ENCODE measurements at places on chromosomes 12 and 14.

- DNase-seq, result peak; percentile 20
Observed at GRCh38 chr12:13390381-13390861, 193.9 kb downstream of the EMP1 start.

DNA sequence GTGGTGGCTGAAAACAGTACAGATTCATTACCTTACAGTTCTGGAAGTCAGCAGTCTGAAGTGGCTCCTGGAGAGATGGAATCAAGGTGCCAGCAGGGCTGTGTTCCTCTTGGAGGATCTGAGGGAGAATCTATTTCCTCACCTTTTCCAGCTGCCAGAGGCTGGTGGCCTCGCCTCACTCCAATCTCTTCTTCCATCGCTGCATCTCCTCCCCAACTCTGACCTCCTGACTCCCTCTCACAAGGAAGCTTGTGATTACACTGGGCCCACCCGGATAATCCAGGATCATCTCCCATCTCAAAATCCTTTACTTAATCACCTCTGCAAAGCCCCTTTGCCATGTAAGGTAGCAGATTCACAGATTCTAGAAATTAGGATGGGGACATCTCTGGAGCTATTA lies 11.4 kb upstream of the NCOR2 start:
- no peak for DNase-seq

- DNase-seq, result no peak
Observed at GRCh38 chr12:25818596-25819390, 139.7 kb upstream of the RASSF8 start.

- DNase-seq, result no peak
Observed at GRCh38 chr12:132761032-132761920, at the start of gene ANKLE2. TSS of gene ANKLE2 (minus strand) at chr12:132761832. CDS start at chr12:132761798, 34 bp downstream.

DNA sequence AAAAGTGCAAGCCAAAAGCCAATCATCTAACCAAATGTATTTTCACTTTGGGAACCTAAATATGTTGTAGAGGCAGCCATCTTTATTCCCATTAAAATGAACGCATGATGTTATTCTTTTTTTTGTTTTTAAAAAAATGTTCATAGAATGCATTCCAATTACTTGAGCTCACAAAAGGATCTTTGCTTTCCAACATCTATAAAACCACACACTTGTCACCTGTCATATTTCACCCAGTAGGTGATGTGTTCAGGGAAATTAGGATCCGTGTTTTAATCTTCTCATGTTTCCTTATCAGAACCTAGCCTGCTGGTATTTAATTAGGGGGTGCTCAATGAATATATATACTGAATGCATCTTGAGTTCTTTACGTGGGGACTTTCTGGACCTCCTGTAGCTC lies 13.6 kb downstream of the TTC8 start:
- no peak for DNase-seq

DNA sequence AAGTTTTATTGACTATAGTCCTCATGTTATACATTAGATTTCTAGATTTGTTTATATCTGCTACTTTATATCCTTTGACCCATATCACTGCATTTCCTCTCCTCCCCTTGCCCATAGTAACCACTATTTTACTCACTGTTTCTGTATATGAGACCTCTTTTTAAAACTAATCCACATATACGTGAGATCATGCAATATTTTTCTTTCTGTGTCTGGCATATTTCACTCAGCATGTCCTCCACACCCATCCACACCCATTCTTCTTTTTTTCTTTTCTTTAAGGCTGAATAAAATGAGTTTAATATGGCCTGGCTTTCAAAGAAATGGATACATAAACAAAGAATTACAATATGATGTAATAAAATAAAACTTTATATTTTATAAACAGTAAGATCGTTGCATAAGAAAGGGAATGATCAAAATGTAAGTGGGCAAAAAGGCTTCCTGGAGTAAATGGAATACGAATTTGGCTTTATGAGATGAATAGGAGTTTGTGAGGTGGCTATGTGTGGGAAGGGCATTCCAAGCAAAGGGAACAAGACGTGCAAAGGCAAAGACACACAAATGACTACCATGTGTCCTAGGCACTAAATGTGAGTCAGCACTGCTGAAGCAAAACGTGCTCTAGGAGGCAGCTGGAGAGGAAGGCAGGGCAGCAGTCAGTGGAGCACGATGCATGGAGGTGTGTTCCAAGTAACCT lies 53.2 kb upstream of the HIF1A start:
- no peak for DNase-seq

DNA sequence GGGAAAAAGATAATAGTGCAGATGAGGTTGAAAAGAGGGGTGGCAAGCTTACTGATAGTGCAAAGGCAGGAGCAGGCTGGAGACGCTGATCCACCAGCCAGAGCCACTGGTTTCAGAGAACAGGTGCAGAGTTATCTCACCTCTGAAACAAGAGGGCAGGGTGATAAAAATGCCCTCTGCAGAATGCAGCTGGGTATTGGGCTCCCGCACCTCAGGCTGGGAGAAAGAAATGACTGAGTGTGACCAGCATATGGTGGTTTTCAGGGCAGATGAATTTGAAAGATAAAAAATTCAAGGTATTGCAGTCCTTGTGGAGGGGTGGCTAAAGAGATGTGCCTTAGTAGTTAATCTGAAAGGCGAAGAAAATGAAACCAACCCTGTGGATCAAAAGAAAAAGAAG lies 2.9 kb upstream of the TMEM30B start:
- no peak for DNase-seq

DNA sequence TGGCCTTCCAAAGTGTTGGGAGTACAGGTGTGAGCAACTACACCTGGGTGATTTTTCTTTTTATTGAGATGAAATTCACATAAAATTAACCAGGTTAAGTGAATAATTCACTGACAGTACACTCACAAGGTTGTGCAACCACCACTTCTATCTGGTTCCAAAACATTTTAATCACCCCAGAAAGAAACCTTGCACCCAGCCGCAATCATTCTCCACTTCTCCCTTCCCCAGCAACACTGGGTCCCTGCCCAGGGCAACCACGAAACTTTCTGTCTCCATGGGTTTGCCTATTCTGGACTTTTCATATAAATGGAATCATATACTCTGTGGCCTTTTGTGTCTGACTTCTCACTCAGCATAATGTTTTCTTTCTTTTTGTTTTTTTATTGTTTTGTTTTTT lies 26.3 kb upstream of the MLXIP start:
- no peak for DNase-seq

- no peak for DNase-seq
Observed at GRCh38 chr12:5520037-5520436, 88.1 kb downstream of the NTF3 start.

- DNase-seq, result no peak
Observed at GRCh38 chr12:39902821-39903220, 203.1 kb downstream of the SLC2A13 start.

DNA sequence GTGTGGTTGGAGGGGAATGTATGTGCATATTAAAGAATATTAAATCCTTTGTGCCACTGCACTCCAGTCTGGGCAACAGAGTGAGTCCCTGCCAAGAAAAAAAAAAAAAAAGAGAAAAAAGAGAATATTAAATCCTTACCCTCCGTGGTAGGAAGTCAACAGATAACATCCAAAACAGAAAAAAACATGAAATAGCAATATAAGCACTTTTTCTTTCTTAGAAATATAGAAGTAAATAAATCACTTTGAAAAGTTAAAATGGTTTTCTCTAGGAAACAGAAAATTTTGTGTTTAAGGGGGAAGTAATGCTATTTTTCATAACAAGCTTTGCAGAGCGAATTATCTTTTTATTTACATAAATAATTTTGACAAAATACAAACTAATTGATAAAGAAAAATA lies 17.6 kb downstream of the SOS2 start:
- no peak for DNase-seq

- no peak for DNase-seq
Observed at GRCh38 chr12:128170181-128170580, 96.8 kb upstream of the TMEM132C start.

DNA sequence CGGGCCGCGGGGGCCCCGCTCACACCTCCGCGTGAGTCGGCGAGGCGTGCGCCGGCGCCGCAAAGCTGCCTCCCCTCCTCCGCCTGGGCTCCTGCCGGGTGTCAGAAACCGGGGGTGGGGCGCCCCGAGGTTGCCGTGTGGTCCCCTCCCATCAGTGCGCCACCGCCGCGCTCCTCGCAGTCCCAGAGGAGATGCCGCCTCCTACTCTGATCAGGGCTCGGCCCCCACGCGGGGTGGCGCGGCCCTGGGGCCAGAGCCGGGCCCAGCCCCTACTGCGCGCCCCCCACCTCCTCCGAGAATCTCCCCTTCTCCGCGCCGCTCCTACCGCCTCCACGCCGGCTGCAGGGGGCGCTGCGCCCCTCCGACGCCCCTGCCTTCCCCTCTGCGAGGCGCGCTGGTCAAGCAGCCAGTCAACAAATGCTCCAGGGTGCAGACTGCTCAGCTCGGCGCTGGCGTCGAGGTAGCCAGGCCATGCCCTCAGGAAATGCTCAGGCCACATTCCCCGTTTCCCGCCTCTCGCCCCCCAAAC lies 467 bp upstream of the JAG2 start:
- DNase-seq, result no peak

DNA sequence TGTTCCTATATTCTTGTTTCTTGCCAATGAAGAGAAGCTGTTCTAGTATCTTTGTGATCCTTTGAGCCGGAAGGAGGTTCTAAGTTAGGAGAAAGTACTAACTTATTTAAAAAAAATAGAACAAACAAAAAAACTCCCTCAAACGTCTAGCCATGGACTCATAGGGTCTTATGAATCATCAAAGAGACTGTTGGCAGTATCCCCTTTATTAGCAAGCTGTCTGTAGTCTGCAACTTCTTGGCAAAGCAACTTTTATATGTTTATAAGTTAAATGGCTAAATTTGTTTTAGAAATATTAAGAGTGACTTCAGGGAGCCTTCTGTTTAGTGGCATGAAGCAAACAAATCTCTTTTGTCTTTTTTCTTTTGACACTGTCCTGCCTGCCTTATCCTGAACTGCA lies 291.9 kb downstream of the FUT8 start:
- DNase-seq, result no peak

- no peak for DNase-seq
Observed at GRCh38 chr12:85865890-85866289, 8.2 kb upstream of the NTS start.

DNA sequence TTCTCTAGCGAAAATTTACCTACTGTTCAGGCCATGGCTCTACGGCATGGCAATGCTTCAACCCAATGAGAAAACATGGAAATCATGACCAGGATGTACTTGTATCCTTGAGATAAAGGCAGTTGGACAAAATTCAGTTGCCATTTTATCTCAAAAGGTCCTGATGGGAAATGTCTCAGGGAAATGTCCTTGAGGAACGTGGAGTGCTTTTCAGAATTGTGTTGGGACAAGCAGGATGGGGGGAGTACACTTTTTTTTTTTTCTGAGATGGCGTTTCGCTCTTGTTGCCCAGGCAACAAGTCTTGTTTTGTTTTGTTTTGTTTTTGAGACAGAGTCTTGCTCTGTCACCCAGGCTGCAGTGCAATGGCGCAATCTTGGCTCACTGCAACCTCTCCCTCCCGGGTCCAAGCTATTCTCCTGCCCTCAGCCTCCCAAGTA lies 86.8 kb upstream of the EIF5 start:
- no peak for DNase-seq

DNA sequence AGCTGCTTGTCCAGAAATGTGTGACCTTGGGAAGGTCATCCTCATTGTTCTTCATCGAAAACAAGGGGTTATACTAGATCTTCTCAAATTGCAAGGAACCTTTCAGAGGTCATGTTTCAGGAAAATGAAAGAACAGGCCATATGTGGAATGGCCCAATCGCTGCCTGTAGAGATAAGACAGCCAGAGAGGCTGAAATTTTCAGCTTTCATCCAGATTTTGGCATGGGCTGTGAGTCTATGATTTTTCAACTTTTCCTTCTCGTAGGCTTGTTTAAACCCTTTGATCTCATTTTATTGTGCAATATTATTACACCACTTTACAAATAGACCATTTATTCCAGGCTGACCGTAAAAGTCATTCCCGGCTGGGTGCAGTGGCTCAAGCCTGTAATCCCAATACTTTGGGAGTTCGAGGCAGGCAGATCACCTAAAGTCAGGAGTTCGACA lies 17.1 kb upstream of the ATXN2 start:
- no peak for DNase-seq

DNA sequence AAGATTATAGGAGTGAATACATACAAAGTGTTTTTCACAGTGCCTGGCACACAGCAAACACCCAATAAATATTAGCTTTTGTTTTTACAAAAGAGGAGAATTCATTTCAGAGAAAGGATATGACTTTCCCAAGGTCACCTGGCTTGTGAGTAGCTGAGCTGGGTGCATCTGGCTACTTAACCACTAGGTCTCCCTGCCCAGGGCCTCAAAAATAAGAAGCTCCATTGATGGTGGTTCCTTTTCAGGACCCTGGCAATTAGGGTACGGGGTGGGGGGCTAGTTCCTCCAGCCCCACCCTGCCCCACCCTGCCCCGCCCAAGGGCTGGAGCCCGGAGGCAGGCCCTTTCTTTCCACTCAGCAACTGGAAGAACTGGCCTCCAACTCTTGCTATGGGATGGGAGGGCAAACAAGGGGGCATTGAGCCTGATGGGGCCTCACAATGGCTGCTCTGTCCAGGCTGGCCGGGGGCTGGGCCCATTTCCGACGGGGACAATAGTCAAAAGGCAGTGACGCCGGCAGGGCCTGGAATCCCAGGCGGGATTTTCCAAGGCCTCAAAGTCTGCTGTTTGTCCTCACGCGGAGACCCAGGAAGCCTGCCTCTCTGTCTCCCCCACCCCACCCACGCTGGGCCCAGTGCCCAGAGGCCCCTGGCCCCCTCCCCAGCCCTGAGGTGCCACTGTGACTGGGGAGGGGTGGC lies 8.2 kb upstream of the ATG101 start:
- DNase-seq, result peak; percentile 75

DNA sequence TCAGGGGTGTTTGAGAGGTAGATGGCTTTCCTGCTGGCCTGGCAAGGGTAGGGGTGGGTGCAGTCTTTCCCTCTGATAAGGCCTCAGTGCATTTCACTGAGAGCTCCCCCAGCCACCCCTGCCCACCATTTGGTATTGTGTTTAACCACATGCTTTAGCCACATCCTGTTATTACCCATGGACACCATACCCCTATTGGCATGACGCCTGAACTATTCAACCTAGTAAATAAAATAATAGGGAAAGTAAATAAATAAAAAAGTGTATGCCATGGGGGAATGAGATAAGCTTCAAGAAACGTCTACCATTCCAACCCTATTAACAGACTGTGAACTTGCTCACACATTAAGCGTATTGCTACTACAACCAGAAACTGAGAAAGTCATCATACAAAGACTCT lies 7.6 kb upstream of the LGR5 start:
- DNase-seq, result no peak

GRCh38 chr12:105239304-105239703 lies 3.3 kb upstream of the APPL2 start:
- DNase-seq, result no peak

GRCh38 chr12:124921200-124922031 lies 7.0 kb upstream of the UBC start:
- no peak for DNase-seq

DNA sequence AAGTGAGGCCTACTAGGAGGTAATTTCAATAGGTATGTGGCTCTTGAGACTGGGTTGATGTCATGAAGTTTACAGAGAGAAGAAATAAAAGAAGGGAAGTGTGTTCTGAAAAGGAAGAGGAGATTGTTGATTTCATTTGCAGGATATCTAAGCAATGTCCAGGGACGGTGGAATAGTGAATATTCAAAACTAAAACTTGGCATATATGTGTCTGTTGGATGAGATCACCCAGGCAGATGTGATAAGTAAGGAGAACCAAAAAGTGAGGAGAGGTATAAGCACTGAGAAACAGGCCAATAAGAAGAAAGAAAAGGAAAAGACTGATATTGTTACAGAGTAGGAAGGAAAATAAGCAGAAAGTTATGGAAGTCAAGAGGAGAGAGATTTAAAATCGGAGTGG lies 255.6 kb downstream of the PDZRN4 start:
- no peak for DNase-seq

- DNase-seq, result no peak
Observed at GRCh38 chr12:93795352-93795751, 118.2 kb downstream of the CRADD start.

GRCh38 chr14:102437997-102438915 lies 71.3 kb downstream of the ANKRD9 start:
- DNase-seq, result peak; percentile 76

Data from C1 segment of cervical spinal cord (tissue), 14 donors.